Stimulated activated CD4-positive, alpha-beta T cell treated with anti-CD3 and anti-CD28 coated beads, TNF-alpha, amount 100 ng/mL, for 24 hours (primary cell): ENCODE measurements at places on chromosomes 11 and 22.
A peak's percentile ranks its signal among the peaks of the same experiment; 100 is the strongest.

DNA sequence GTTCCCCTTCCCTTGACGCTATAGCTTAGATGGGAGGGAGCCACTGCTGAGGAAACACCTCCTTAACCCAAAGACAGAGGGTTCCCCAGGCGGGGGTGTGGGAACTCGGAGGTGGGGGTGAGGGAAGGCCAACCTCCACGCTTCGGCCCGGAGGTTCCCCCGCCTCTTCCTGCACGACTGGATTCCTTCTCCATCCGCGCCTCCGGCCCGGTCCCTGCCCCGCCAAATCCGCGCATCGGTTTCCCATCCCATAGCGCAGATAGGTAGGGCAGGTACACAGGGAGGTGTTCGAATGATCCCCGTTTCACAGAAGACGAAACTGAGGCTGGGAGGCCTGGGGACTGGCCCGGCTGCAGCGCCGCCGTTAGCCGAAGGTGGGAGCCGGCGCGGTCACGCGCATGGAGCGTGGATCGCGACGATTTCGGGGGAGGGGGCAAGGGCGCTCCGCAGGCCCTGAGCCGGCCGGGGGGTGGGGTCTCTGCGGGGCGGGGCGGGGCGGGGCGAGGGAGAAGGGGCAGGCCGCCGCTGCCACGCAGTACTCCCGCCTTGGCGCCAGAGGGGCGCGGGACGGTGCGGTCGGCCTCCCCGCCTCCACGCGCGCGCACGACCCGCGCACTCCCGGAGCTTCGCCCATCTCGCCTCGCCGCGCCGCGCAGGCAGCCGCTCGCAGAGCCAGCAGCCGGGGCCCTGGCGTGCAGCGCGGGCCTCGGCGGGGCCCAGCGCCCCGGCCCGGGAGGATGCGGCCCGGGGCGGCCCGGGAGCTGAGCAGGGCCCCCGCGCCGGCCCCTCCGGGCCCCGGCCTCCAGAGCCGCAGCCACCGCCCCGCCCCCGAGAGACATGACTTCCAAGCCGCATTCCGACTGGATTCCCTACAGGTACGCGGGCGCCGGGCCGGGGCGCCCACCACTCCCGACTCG lies at the start of gene TUB:
Gene TUB (plus strand): TSS at position 538 of the 917 bp plus-strand sequence. CDS start 300 bp downstream, at position 838.
- DNase-seq: peak; percentile 9

DNA sequence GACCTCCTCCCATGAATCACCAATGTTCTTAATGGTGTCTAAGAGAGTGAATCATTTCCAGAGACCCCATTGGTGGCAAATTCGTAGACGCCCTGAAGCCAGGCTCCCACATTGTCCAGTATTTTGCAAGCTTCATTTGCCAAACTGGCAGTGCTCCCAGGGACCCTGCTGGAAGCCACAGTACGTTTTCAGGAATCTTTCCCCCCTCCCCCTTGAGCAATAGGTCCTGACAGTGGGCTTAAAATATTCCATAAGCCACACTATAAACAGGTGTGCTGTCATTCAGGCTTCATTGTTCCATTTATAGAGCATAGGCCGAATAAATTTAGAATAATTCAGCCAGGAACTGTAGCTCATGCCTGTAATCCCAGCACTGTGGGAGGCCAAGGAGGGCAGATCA lies 125.3 kb downstream of the MORC2 start:
- no peak for DNase-seq

GRCh38 chr22:19869497-19870152 lies 15.0 kb upstream of the GNB1L start:
- no peak for DNase-seq

DNA sequence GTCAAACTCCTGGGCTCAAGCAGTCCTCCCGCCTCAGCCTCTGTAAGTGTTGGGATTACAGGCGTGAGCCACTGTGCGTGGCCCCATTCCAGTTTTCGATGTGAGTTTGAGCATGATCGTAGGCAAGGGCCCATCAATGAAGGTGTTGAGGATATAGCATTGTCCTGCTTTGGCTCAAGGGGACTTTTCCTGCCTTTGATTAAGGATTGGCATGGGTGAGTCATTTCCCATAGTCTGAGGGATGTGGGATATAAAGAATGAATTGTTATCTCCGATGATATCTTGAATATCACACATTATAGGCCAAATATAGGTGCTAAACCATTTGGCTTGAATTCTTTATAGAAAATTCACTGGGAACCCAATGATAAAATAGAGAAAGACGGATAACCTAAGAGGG lies 30.4 kb downstream of the STIM1 start:
- no peak for DNase-seq

- no peak for DNase-seq
Measured at GRCh38 chr11:94077552-94078293, 50.9 kb upstream of the PANX1 start.

DNA sequence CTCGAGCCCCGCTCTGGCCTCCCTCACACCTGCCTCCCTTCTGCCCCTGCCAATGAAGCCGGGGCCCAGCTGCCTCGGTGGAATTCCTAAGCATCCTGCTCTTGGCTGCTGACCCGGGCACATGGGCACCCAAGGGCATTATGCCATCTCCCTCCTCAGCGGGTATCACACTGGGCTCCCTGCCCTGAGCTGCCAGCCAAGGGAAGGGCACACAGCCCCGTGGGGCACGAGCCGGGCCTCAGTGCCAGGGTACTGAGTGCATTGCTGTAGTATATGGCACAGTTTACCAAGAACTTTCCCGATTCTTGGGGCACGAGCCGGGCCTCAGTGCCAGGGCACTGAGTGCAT lies 43.8 kb upstream of the JAM3 start:
- no peak for DNase-seq

DNA sequence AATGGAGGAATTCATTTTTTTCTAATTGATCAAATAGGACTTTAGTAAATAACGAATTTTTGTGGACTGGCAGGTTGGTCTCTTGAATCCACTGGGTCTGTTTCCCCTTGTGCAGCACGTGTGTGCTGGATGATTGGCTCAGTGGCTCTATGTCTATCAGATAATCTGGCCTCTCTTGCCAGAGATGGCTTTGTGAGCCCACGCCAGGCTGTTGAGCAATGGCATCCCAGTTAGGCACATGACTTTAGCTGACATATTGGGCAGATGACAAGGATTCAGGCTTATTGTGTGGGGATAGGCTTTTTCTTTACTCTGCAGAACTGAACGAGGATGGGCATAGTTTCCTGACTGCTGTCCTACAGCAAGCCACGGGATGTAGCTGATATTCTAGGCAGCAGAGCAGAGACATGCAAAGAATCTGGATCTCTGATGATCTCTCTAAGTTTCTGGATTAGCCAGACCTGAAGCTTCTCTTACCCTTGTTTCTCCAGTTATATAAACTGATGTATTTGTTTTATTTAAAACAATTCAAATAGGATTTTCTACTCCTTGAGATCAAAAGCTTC lies 144.9 kb downstream of the ARHGAP42 start:
- no peak for DNase-seq

DNA sequence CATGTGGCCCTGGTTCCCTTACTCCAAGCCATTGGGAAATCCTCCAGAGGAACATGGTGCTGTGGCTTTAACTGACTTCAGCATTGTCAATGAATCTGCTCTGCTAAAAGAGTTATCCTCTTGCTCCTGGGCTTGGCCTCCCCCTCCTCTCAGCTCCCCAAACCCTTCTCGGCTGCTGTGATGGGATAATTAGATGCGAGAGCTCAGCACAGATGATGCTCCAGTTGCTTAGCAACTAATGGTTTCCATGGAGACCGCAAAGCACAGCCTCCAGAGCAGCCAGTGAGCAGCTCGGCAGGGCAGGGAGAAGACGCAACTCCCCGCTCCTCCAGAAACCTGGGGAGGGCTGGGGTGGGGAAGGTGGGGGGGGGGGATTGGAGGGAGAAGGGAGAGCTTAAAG lies 2.8 kb upstream of the UPK2 start:
- no peak for DNase-seq

GRCh38 chr22:44218071-44218470 lies 37.3 kb downstream of the PARVG start:
- no peak for DNase-seq

DNA sequence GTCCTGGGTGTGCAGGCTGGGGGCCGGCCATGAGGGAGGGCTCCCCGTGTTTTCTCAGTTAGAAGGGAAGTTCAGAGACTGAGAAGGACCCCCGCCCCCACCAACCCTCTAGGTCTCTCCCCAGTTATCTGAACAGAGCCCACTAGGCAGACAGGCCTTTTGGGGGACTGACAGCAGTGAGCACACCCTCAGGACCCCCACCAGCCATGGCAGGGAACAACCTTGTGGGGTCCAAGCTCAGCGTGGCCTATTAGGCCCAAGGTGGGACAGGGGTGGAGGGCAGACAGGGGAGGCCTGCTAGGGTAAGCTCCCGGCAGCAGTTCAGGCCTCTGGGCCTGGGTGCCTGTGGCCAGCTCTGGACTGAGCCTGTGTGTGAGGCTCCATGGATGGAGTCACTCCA lies 5.6 kb downstream of the LRRC75B start:
- DNase-seq: no peak

DNA sequence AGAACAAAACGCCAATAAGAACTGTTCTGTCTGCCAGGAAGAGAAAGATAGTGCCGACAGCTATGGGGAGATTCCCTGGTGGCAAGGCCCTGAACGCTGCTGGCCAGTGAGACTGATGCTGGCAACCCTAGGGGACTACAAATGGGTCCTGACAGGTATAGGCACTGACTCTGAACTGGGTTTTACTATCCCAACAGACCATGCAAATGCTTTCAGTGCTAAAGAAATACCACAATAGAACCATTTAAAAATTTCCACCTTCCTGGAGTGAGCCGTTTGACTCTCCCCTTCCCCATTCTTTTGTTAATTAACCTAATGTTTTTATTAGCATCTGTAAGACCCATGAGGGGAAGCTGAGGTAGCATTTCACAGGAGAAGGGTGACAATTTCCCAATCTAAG lies 25.7 kb downstream of the USP28 start:
- no peak for DNase-seq

DNA sequence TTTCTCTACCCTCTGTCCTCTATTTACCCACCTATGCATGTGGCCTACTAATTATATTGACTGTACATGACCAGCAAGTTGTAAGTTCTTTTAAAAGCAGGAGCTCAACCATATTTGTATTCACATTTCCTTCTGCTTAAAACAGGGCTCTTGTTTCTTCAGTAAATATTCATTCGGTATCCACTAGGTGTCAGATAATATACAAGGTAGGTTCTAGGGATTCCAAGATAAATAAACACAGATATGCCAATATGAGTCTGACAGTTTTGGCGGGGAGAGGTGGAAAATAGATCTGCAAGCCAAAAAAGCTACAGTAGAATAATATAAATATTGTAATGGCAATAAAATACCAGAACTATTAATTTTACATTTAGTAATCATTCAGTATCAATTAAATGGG lies 15.3 kb upstream of the RAB30 start:
- DNase-seq: no peak

- no peak for DNase-seq
Measured at GRCh38 chr22:50170453-50171318, at the start of gene PANX2. Gene PANX2, plus strand, starts transcription at chr22:50170731. Its CDS starts 0 bp downstream, at chr22:50170731.

DNA sequence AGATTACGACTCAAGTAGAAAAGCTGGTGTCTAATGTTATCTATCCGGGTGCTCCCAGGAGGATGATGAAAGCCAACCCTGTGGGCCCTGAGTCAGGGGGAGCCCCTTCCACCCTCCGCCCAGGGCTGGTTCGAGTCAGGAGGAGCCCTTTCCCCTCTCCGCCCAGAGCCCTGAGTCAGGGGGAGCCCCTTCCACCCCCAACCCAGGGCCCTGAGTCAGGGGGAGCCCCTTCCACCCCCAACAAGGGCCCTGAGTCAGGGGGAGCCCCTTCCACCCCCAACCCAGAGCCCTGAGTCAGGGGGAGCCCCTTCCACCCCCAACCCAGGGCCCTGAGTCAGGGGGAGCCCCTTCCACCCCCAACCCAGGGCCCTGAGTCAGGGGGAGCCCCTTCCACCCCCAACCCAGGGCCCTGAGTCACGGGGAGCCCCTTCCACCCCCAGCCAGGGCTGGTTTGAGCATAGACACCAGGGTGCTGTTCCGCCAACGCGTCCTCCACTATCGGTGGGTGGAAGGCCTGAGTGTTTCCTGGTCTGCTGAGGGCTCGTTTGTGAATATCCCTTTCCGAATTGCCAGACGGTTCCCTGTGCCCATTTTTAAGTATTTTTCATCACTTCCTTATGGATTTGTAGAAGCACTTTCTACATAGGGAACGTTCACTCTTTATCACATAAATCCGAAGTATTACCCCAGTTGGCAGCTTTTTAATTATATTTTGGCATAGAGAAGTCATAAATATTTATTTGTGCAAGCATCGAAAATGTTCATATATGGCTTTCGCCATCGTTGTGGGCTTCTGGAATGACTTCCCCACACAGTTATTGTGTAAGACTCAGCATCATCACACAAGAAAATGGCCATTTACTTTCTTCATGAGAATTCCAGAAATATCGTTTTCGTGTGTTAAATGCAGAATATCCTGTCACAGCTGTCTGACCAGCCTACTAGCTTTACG lies 380.6 kb downstream of the BRD1 start:
- DNase-seq: no peak

GRCh38 chr11:69718147-69718546 lies 14.3 kb upstream of the FGF19 start:
- no peak for DNase-seq

DNA sequence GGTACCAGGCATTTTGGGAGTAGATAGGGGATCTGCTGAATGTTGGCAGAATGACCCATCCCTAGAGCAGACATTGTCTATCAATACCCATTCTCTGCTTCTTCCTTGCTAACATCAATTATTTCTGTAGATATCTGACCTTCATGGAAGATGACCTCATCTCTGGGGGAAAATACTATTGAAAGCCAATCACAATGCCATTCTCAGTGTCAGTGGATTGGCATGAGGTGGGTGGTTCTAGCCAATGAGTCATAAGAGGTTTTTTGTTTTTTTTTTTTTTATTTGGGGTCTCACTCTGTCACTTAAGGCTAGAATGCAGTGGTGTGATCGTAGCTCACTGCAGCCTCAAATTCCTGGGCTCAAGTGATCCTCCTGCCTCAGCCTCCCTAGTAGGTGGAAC lies 42.5 kb downstream of the SNX19 start:
- DNase-seq: no peak

DNA sequence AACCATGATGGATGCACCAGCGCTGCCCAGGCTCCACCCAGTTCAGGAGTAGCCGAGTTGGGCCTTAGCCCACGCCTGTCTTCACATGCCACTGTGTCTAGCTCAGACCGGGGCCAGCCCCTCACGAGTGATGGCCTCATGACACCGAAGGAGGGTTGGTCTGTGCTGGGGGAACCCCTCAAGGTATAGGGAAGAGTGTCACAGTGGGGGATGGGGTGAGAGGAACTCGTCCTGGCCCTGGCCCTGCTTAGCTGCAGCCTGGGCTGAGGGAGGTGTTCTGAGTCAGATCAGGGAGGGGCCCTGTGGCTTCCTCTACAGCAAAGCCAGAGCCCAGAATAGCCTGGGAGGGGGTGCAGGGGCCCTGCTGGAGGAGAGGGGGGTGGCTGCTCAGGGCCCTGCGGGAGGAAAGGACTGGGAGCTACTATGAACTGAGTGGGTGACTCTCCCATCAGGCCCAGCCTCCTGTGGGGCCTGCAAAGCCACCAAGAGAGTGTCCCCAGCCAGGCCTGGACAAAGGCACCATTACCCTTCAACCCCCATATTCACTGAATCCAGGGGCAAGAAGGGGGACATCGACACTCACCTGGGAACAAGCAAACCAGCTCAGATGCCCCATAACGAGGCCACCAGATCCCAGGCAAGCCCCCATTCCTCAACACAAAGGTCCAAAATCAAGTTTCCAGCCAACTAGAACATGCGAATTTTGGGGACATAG lies 41.2 kb downstream of the IGLL5 start:
- peak; percentile 35 for DNase-seq
